Right renal cortex interstitium (tissue), 3 donors: ENCODE measurements at places on chromosomes 16 and 17.

- no peak for DNase-seq
These were observed 3.4 kb upstream of the ZNF423 start for GRCh38 chr16:49859125-49859811.

DNA sequence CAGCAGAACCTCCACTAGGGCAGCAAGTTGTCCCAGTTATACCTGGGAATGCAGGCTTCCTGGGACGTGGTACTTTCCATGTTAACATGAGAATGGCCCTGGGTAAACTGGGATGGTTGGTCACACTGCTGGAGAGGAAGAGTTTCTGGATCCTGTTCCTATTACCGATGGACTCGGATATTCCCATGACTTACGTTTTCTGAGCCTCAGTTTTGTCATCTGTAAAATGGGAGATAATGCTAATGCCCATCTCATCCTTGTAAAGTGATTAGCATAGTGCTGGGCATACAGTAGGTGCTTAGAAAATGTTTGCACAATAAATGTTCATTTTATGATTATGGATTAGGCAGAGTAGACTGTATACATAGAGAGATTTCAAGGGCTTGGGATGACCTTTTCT is 280.9 kb upstream of the EEF2KMT start:
- no peak for DNase-seq

DNA sequence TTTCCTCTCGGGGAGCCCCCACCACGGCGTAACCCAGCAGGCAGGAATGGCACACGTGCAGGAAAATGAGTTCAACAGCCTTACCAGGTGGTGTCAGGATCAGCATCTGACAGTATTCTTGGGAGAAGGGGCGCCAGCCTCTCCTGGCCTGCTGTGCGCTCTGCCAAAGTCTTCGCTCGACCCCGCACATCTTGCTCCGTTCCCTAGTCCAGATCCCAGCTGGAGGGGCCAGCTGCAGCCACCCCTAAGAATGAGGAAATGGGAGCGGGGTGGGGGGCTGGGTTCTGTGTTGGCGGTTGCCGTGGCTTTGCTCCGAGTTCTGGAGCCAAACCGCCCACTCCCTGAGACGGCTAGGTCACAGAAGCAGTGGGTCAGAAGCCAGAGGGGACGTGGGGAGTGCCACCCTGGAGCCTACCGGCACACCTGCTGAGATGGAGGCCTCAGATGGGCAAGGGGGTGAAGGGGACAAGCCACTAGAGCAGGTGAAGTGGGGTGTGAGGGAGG is at the start of gene CHCT1:
TSS of gene CHCT1 (plus strand) at position 328 of the 504 bp plus-strand sequence. CDS start at position 432, 104 bp downstream.
- no peak for DNase-seq

DNA sequence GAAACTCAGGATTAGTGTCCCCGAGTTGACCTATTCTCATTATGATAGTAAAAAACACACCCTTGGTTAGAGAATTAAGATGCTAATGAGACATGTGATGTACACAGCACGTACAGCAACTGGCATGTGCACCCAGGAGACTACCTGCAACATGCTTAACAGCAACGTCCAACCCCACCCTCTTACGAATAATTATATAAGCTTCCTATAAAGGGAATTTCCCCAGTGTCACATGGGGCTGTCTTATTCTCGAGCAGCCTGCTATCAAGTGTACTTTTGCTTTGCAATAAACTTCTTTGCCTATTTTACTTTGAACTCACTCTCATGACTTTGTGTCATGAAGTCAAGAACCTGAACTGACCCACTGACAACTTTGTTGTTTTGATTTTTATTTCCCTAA is 62.4 kb upstream of the PMFBP1 start:
- no peak for DNase-seq

- no peak for DNase-seq
These were observed 498 bp downstream of the LRRC37B start for GRCh38 chr17:32007463-32008298.

GRCh38 chr17:6138761-6139446 is 68.7 kb downstream of the WSCD1 start:
- no peak for DNase-seq

DNA sequence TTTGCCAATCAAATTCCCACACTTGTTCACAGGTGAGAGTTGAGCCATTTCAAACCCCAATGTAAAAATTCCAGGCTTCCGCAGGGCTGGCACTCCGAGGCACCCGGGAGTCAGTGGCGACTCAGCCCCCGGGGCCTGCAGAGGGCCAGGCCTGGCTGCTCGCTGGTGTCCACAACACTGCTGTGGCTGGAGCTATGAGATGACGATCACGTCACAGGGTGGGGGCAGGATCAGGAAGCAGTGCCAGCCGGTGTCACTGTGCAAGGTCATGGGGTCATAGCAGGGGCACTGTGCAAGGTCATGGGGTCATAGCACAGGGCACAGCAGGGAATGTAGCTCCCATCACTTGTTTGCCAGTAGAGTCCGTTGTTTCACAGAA is 7.8 kb downstream of the VPS4A start:
- DNase-seq: no peak

DNA sequence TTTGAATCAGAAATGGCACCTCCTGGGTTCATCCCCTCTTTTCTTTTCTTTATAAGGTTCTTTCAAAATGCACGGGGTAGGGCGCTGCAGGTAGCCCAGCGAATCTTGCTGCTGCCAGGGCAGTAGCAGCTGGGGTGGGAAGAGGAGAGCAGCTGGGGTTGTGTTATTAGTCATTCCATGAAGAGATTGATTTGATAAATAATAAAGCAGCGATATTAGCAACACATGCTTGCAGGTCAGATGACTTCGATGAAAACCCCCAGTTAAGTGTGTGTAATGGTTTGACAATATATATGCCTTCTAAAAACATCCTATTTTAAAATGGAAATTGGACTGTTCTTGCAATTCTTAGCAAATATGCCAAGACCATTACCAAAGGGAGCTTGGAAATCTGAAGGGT is 200.7 kb downstream of the CCDC182 start:
- DNase-seq: no peak

DNA sequence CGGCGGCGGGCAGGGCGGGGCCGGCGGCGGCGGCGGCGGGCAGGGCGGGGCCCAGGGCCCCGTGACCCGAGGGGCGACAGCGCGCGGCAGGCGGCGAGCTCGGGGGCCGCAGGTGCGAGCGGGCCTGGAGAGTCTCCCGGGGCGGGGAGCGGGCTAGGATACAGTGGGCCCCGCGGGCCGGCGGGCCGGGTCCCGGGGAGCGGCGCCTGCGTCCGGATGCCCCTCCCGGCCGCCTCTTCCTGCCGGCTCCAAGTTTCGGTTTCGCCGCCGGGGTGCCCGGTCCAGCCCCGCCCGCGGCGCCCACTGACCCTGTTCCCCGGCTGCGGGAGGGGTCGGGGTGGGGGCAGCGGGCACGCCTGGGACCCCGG is at the start of gene RNF213:
TSS of gene RNF213 (plus strand) at position 62 of the 368 bp plus-strand sequence. CDS start 2,830 bp downstream, outside the sequence.
- DNase-seq: no peak

GRCh38 chr17:27461192-27461859 is 5.1 kb downstream of the KSR1 start:
- DNase-seq: no peak

DNA sequence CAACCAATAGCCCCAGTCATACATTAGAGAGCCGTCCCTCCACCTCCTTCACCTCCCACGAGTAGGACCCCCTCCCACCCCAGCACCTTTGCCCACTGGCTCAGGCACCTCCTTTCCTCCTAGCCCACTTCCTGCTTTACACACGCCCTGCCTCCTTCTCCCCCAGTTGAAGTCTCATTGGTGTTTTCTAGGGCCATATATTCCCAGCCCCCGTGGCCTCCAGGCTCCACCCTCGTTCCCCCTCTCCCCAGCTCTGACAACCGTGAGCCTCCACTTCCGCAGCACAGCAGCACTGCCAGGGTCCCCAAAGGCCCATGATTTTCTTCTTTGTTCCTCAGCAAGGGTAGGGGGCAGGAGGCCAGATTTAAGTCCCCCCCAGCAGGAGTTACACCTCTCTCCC is 340.3 kb upstream of the TNRC6C start:
- DNase-seq: no peak

- DNase-seq: no peak
These were observed 44.0 kb upstream of the AKTIP start for GRCh38 chr16:53546988-53547391.

DNA sequence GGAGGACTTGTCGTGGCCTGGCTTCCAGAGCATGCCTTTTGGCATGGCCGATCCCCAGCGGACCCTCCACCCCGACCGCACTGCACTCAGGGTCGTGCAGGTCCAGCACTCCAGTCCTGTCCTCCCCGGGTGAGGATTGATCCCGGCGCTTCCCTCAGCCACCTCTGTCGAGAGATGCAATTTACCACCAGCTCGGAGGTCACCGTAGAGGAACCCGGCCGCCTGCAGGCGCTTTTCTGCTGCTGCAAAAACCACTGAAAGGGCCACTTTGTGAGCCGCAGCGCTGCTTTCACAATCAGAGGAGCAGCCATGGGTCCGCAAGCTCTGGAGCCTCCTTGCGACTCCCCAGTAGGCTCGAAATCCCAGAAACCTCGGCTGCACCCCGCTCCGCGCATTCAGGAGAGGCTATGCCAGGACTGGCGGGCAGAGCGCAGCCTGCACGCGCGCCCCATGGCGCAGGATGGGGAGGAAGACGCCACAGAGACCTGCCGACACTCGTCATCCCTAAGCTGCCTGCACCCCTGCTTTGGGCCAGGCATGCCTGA is 134.2 kb downstream of the HS3ST2 start:
- no peak for DNase-seq

- no peak for DNase-seq
These were observed 27.7 kb downstream of the BEAN1 start for GRCh38 chr16:66454751-66455150.

DNA sequence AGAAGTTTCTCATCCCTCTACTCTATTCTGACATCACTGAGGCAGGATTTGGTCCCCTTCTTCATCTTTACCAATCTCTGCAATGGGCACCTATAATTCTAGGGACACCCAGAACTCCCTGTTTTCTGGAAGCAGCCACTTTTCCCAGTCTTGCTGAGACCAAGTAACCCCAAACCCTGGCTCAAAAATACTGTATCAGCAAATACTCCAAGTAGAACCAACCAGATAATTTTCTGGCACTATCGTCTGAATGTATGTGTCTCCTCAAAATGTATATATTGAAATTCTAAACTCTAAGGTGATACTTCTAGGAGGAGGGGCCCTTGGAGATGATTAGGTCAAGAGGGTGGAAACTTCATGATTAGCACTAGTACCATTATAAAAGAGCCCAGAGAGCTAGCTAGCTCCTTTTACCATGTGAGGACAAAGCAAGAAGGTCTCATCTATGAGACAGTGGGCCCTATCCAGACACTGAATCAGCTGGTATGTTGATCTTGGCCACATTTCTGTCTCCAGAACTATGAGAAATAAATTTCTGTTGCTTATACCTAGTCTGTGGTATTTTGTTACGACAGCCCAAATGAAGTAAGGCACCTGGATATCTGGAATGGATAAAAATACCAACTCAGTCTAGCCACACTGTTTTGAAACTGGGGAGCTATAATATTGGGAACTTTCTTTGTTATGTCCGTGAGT is 464.4 kb downstream of the CDH11 start:
- DNase-seq: no peak

DNA sequence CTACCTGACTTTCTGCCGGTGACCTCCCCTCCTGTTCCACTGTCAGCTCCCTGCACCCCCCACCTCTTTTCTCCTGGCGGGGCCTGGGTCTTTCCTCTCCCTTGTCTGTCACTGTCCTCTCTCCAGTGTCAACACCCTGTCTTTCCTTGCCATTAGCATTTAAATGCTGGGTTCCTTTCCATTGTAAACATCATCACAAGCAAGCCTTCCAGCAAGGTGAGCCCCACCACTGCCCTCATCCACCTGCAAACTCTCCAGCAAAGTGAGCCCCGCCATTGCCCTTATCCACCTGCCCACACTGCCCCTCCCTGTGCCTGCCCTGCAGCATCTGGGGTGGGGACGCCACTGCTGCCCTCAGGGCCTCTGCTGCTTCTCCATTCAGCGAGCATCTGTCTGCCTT is 195.0 kb downstream of the ENGASE start:
- DNase-seq: no peak

GRCh38 chr16:69243479-69243878 is 56.5 kb downstream of the SNTB2 start:
- DNase-seq: no peak

GRCh38 chr16:49755313-49755620 is 100.6 kb downstream of the ZNF423 start:
- no peak for DNase-seq

- no peak for DNase-seq
These were observed 20.0 kb downstream of the NUFIP2 start for GRCh38 chr17:29273924-29274323.

DNA sequence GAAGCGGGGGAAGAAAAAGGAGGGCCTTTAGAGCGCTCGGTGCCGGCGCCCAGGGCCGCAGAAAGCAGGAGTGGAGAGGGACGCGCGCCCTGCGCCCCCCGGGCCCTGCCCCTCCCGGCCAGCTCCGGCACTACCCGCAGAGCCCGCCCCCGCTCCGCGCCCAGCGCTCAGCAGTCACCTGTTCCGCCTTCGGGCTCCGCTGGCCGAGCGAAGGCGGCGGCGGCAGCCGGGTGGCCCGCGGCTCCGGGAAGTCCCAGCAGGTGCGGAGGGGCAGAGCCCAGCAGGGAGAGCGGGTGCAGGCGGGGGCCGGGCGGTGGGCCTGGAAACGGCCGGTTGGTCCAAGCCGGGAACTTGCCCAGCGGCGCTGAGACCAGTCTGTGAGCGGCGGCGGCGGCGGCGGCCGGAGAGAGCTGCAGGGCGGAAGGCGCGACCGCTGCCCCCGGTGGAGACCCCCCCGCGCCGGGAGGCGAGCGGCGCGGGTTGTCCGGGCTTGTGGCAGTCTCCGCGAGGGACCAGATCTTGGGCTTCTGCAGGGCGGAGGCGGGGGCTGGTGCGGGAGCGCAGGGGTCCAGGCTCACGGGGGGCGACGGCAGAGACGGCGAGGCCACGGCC is 2.2 kb downstream of the IRX3 start:
- DNase-seq: no peak

DNA sequence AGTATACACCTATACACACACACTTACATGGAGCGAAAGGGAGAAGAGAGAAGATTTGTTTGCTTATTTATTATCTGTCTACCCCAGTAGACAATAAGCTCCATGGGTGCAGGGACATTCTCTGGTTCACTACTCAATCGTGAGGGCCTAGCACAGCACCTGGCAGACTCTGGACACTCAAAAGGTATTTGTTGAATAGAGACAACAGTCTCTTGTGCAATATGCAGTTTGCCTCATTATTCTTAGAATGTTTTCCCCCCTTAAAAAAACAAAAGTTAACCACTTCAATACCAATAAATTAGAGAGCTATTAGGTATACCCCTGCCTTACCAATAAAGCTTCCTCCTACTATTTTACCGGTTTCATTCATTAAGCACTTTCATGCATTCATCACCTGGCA is 2.0 kb downstream of the AKAP10 start:
- no peak for DNase-seq
